ELR (cell line): ENCODE measurements at places on chromosomes 2 and 18.
A peak's percentile ranks its signal among the peaks of the same experiment; 100 is the strongest.

- no peak for DNase-seq
Observed at GRCh38 chr18:36718705-36719328, 110.0 kb downstream of the TPGS2 start.

DNA sequence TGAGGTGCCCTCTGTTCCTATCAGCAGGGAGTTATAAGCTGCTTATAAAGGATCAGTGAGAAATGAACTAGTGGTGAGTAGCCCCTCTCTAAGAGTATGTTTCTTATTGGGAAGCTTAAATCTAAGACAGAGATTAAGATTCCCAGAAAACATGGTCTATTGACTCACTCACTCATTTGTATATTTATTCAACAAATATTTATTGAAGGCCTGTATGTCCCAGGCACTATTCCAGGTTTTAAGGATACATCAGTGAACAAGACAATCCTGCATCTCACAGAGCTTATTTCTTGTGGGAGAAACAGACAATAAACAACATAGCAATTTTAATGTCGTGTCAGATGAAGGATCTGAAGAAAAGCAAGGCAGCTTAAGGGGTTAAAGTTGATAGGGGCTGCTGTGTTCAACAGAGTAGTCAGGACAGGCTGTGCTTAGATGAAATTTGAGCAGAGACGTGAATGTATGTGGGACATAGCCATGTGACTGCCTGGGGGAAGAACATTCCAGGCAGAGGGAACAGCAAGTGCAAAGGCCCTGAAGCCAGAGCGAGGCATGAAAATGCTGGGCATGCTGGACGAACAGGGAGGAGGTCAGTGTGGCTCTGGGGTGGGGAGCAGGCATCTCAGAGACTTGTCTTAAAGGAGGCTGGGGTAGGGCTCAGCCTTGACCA, 14.8 kb upstream of the PSD4 start:
- DNase-seq, result peak; percentile 46

DNA sequence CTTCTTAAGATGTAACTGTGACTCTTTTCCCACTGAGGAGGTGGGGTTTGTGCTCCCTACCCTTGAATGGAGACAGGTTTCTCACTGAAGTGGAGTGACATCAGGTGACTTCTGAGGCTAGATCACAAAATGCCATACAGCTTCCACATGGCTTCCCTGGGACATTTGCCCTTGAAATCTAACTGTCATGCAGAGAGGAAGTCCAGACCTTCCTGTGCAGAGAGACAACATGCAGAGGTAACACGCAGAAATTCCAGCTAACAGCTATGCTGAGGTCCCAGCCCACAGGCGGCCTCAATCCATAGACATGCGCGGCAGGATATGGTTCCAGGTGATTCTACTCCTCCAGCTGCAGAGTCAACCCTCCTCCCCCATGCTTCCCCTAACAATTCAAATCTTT, 119.0 kb downstream of the TRIB2 start:
- no peak for DNase-seq

GRCh38 chr2:3037196-3038194, 340.1 kb downstream of the EIPR1 start:
- no peak for DNase-seq

GRCh38 chr2:24970483-24971285, 1.1 kb downstream of the DNAJC27 start:
- DNase-seq, result peak; percentile 43
